ENCODE measurements at places on chromosomes 6 and 20.

DNA sequence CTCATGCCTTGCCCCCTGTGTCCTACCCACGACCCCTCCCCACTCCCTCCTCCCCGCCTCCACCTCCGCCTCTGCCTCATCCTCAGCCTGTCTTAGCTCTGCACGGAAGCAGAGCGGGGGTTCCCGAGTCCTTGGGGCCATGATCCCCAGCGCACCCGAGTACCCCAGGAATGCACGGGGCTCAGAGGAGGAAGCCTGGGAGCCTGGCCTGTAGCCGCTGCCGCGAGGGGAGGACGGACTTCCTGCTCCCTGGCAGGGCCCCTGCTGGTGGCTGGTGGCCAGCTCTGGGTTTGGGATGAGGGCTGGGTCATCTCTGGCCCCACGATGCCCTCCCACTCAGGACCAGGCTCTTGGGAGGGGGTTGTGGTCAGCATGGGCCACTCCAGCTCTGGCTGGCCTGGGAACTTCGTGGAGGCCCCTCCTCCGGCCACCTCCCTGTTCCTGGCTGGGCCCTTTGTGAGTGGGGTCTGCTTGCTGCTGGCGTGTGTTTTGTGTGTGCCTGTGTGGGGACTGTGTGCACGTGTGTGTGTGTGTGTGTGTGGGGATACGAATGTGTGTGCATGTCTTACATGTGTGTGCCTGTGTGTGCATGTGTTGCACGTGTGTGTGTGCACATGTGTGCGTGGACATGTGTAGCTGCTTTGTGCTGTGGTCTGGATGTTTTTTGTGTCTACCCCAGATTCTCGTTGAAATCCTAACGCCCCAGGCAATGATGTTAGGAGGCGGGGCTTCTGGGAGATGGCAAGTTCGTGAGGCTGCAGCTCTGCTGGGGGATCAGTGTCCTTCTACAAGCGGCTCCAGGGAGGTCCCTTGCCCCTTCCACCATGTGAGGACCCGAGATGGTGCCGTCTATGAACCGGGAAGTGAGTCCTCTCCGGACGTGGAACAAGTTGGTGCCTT is 1.3 kb upstream of the RBBP8NL start:
- DNase-seq = no peak

- DNase-seq = no peak
Measured at GRCh38 chr20:58571356-58571692, 56.1 kb upstream of the APCDD1L start.

- DNase-seq = no peak
Measured at GRCh38 chr6:43399932-43400487, 27.3 kb upstream of the ABCC10 start.

GRCh38 chr6:74282143-74282689 is 586.2 kb downstream of the CD109 start:
- DNase-seq = no peak

GRCh38 chr20:43915211-43916072 is 790 bp downstream of the TOX2 start:
- DNase-seq = no peak

GRCh38 chr20:19453862-19454261 is 241.4 kb downstream of the SLC24A3 start:
- DNase-seq = no peak

DNA sequence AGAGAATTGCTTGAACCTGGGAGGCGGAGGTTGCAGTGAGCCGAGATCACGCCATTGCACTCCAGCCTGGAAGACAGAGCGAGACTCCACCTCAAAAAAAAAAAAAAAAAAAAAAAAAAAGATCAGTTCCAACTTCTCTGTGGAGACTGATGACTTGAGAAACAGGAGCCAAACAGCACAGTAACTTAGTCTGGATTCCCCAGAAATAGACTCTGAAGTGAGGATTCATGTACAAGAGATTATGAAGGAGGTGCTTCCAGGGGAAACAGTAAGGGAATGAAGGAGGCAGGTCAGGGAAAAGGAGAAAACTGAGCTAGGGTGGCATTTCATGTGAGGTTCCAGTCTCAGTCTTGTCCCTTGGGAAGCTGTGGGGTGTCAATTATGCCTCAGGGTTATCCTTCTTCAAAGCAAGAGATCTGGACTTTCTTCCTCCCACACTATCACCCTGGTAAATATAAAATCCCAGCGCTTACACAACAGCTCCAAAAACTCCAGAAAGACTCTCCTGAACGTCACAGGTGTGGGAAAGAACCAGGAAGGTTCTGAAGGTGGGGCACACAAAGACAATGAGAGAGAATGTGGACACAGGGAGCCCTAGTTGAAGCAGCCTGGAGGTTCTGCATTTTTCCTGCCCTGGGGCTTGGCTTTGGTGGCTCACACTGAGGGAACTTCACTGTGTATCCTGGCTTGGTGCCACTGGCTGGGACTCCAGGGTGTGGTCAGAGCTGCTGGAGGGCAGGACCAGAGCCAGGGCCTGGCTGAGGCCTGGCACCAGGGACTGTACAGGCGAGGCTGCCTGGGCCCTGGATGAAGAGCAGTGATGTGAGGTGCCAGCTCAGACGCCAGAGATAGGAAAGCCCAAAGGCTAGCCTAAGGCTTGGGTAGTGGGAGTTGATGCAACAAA is 46.8 kb downstream of the PCNA start:
- no peak for DNase-seq

GRCh38 chr6:131765804-131766135 is 42.0 kb upstream of the ENPP1 start:
- DNase-seq = no peak

GRCh38 chr6:139449611-139450000 is 75.2 kb upstream of the CITED2 start:
- DNase-seq = no peak

DNA sequence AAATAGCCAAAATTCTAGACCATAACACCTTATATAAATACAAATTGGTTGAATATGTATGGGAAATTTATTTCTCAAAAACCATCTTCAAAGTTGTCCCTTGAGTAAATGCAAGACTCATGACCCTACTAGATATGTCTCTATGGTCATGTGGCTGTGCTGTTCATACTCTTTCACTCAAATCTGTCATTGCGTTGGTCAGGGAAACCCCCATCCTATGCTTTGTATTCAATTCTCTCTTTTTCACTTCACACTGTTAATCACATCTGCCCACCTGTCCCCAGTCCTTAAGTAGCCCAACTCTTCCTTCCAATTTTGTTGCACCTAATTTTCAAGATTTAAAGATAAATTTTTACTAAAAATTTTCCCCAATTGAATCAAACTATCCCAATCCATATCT is 51.0 kb downstream of the RPS12 start:
- no peak for DNase-seq

DNA sequence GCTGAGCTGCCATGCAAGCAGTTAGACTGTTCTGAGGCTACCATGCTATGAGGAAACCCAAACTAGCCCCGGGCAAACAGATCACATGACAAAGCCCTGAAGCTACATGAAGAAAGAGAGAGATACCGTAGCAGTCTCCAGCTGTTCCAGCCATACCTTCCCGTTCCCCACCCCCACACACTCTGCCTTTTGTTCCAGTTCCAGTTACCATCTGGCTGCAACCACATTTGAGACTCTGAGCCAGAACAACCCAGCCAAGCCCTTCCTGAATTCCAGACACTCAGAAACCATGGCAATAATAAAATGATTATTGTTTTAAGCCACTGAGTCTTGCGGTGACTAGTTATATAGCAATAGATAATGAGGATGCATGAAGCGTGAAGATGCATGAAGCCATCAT is 28.3 kb downstream of the RIN2 start:
- DNase-seq = no peak

DNA sequence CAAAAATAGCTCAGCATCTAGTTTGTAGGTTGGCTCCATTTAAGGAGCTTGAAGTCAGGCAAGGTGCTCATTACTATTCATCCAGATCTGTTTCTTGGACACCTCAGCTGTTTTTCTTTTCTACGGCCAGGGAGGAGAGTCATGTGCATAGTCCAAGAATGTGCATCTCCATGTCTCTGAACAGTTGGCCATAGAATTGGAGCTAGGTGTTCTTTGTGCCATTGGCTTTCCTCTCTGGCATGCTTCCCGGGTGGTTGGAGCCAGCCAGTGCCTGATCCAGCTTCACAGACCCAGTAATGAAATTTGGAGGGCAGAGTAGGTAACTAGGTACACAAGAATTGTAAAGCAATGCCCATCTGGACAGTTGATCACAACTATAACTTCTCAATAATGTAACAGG is 21.6 kb downstream of the EYA4 start:
- DNase-seq = no peak

DNA sequence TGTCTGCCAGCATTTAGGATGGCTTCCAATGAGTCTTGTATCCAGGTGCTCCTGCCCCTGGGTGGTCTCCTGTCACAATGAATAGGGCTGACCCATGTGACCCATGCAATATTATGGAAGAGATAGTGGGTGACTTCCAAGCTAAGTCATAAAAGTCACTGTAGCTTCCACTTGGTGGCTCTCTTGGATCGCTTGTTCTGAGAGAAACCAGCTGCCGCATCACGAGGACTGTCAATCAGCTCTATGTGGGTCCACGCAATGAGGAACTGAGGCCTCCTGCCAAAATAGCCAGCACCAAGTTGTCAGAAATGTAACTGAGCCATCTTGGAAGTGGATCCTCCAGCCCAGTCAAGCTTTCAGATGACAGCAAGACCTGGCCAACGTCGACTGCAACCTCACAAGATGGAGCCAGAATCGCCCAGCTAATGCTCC is 14.9 kb upstream of the MATN4 start:
- DNase-seq = no peak

DNA sequence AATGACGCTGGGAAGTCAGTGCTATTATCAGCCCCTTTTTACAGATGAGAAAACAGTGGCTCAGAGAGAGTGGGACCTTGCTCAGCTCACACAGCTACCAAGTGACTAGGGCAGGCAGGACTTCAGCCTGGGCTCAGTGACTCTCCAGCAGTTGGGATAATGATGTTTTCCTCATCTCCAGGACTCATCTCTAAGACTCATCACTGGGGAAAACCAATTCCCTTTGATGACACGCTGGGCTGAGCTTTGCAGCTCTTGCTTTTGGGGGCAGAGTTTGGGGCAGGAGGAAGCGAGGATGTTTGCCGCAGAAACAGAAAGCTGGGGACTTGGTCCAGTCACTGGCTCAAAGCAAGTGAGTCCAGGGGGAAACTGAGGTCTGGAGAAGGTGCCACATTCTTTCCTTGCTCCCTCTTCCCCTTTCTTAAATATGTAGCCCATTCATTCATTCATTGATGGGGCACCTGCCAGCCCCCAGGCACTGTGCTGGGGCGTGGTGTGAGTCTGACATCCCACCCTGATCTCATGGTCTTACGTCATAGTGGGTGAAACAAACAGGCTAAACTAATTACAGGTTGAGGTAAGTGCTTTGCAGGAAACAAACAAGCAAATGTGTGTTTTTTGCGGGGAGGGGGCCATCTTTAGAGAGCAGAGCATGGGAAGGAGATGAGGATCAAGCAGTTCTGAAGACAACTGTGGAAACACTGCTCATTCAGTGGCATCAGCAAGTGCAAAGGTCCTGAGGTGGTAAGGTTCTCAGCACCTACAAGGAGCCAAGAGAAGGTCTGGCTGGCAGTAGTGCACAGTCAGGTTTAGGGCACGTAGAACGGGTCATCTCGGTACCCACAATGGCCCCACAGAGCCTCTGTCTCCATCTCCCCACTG is 74.4 kb upstream of the PMEPA1 start:
- no peak for DNase-seq

- DNase-seq = no peak
Measured at GRCh38 chr6:154071711-154072110, 32.7 kb downstream of the OPRM1 start.

- no peak for DNase-seq
Measured at GRCh38 chr6:34595332-34596184, 39.4 kb upstream of the SPDEF start.

GRCh38 chr20:61690993-61691838 is 374.5 kb downstream of the TAF4 start:
- DNase-seq = no peak

DNA sequence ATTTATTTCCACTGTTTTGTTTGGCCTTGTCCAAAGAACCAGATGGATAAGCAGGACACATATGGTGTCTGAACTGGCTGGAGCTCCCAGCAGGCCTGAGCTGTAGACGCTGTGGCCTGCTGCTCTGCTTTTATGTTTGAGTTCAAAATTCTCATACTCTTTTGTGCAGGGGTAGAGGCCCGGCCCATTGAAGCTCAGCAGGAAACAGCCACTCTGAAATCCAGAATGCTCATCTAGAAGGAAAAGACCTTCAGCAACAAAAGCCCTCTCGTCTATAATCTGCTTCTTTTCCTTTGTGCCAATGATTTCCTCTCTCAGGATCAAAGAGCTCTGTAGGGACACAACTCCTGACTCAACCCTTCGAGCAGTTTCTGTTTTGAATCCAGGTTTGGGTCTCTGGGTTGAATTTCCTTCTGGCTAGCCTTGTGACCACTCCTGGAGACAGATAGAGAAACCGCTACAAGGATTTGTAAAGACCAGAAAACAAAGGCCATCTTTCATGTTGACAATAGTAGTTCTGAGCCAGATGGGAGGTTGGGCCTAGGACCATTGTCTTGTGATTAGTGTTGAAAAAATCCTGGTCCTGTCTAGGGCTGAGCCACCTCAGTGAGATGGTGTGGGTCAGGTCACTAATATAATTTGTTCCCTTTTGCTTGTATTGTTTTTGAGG is 446.7 kb downstream of the BCKDHB start:
- no peak for DNase-seq

DNA sequence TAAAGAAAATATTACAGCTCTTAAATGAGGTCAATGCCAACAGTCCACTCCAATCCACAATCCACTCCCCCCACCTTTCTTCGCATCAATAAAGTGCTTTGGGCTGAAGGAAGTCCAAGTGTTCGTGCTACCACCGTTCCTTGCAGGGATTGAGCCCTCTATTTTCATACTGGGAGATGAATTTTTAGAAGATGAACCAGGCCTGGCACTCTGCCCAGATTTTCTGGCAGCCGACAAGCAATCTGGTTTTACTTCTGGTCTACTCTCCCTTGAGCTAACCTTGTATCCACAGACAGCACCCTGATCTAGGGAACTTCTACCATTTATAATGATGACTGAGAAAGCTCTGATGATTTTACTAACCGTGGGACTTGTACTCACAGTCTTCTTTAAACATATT is 72.3 kb downstream of the BTBD9 start:
- DNase-seq = no peak

GRCh38 chr20:59864726-59865125 is 68.7 kb downstream of the SYCP2 start:
- no peak for DNase-seq

- no peak for DNase-seq
Measured at GRCh38 chr6:41715795-41716515, 19.5 kb downstream of the TFEB start.

DNA sequence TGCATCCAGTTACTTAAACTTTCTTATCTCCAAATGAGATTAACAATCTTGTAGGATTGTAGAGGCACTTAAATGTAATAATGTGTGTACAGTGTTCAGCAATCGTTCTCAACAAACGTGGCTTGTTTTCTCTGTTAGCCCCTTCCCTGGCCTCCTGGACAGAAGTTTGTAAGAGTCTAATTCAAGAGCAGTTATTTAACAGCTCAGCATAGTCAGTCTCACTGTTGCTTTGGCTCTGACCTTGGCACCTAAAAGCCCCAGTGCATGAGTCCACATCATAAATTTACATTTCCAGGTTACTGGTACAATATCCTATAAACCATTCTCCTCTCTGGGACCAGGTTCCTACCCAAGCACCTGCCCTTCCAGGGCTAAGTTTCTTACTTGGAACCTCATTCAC is 11.5 kb upstream of the PHF3 start:
- no peak for DNase-seq

Measured in stimulated activated CD8-positive, alpha-beta memory T cell treated with anti-CD3 and anti-CD28 coated beads, Interleukin-7, amount 100 ng/mL, for 1 hour (primary cell).